ENCODE measurements at places on chromosomes 5 and 9. TPM values are rescaled to one million over a fixed set of nuclear protein-coding genes. Genes with fewer than 3 reads are reported as not detected.

GRCh38 chr9:134365791-134366222 is 39.6 kb downstream of the RXRA start:
- DNase-seq = peak; percentile 51

DNA sequence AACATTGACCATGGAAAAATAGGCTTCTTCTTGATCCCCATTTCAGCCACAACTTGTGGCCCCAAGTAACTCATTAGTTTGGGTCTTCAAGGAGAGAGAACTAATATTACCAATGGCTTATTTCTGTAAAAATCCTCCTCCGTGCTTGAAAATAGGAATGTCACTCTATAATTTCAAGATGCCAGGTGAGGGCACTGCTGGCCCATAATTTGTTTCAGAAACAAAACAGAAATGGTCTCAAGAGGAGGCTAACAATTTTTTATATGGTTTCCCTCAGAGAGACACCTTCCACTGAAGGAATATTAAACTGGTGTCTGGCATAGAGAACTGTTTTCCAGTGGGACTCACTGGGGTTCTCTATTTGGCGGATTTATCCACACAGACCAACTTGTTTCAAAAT is 437.0 kb upstream of the TRPC7 start:
- DNase-seq = peak; percentile 22

DNA sequence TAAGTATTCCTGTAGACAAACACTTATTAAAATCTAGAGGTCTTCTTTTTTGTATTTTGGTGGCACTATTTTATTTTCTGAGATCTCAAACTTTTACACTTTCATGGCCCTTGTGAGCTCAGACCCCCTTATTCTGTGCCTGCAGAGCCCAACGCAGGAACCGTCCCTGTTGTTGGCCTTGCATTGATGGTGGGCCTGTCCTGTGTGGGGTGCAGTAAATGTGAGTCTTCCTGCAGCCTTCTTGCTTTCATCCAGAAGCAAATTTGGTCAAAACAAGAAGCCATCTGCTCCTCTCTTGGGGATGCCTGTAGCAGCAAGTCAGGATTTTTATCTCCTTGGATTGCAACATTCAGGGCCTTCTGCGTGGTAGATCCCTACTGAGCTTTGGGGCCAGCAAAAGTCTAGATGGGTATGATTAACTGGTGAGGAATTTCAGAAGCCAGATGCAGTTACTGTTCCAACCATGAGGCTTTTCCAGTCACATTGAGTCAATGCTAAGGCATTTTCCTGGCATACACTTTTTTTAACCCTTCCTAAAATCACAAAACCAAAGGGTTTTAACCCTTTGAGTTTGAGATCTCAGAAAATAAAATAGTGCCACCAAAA is 31.7 kb downstream of the BASP1 start:
- DNase-seq = peak; percentile 99

- DNase-seq = peak; percentile 95
Observed at GRCh38 chr9:21789541-21790037, 12.8 kb upstream of the MTAP start.

SPINK13 gene
- not detected for total RNA-seq

GRCh38 chr5:170846416-170846815 is 15.4 kb upstream of the RANBP17 start:
- peak; percentile 45 for DNase-seq

DNA sequence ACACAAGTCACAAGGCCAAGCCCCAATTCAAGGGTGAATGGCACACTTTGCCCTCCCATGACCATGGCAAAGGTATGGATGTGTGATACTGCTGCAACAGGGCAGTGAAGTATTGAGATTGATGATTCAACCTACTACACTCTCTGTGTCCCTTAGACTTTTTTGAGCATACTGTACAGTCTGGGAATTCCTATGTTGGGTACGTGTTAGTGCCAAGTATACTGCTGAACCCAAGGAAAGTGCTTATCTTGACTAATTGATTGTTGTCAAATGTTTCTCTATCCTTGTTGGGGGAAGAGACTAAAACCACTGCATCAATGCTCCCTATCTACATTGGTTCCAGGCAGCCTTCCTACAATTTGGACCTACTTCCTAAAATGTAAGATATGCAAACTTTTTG is 93.7 kb downstream of the NDFIP1 start:
- no peak for DNase-seq

NFIB gene
- total RNA-seq = 5.8 TPM

DNA sequence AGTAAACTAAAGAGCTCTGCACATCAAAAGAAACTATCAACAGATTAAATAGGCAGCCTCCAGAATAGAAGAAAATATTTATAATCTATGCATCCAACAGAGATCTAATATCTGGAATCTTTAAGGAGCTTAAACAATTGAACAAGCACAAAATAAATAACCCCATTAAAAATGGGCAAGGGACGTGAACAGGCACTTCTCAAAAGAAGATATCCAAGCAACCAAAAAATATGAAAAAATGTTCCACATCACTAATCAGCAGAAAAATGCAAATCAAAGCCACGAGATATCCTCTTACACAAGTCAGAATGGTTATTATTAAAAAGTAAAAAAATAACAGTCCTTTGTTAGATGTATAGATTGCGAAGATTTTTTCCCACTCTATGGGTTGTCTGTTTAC is 109.1 kb upstream of the TRPC7 start:
- DNase-seq = no peak

ALDH1A1 gene
- 450 TPM for total RNA-seq

Data from fibroblast of villous mesenchyme (primary cell).